NCI-H1105 (cell line): ENCODE measurements at places on chromosomes 1 and 21.

GRCh38 chr1:85278853-85279314 is 2.5 kb upstream of the BCL10 start:
- DNase-seq, result no peak

- no peak for DNase-seq
Observed at GRCh38 chr1:33078030-33078591, 2.8 kb upstream of the AZIN2 start.

GRCh38 chr1:92291372-92291999 is 7.3 kb downstream of the GLMN start:
- DNase-seq, result peak; percentile 39

- peak; percentile 19 for DNase-seq
Observed at GRCh38 chr1:201126832-201127754, at the start of gene ASCL5. Gene ASCL5, minus strand, starts transcription at chr1:201127184. Its CDS starts 11,812 bp downstream, at chr1:201115372.

GRCh38 chr1:218250492-218250891 is 34.6 kb upstream of the RRP15 start:
- DNase-seq, result no peak
